Activated T-helper 1 cell treated with anti-CD3 and anti-CD28 coated beads, Interleukin-12 subunit alpha, Interleukin-12 subunit beta, Interleukin-2, Interleukin-4 antibody, amounts not matched to agents 30 ng/mL and 10 ng/mL and 1 ng/mL, durations not matched to agents 14 hours and 24 hours and 36 hours (primary cell): ENCODE measurements at places on chromosomes 13 and 19. TPM values are rescaled to one million over a fixed set of nuclear protein-coding genes. Genes with fewer than 3 reads are reported as not detected.
A peak's percentile ranks its signal among the peaks of the same experiment; 100 is the strongest.

Gene LILRA1
- not detected in 2 replicates for total RNA-seq

Gene SPRED3
- 2.2 and 2.6 TPM in 2 replicates for total RNA-seq

Gene APOE
- 0.41 and 0.42 TPM in 2 replicates for total RNA-seq

DNA sequence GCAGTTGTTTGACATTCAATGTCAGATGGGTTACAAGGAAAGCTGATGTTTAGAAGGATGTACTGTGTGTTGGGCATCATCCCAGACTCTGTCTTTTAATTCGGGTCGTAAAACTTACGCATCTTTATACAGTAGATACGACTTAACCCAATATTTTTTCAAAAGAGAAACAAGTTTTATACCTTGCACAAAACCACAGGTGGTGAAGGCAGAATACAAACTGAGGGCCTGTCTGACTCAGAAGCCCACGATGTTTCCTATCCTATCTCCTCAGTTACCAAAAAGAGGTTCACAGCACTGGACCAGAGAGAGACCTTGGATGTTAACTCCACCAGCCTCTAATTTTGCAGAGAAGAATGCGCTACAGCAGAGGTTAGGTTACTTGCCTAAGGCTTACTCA, 477.0 kb downstream of the FOXO1 start:
- H3K4me1 ChIP-seq = peaks cover 75% of the 10 kb centered on the region
- peak overlapping the region; percentile 43 for H3K4me3 ChIP-seq
- H3K27me3 ChIP-seq = no peaks in the 10 kb centered on the region
- peak overlapping the region; percentile 94 for H3K27ac ChIP-seq
- H3K36me3 ChIP-seq = peaks cover 3% of the 10 kb centered on the region

- H3K27me3 ChIP-seq = peaks cover 4% of the 10 kb centered on the region
- H3K36me3 ChIP-seq = peaks cover 2% of the 10 kb centered on the region
- peaks cover 29% of the 10 kb centered on the region for H3K4me1 ChIP-seq
- no peak for DNase-seq
- no peak overlapping the region for H3K4me3 ChIP-seq
- no peak overlapping the region for H3K27ac ChIP-seq
These were observed 134.7 kb downstream of the MIPEP start for GRCh38 chr13:23754506-23754905.

DNA sequence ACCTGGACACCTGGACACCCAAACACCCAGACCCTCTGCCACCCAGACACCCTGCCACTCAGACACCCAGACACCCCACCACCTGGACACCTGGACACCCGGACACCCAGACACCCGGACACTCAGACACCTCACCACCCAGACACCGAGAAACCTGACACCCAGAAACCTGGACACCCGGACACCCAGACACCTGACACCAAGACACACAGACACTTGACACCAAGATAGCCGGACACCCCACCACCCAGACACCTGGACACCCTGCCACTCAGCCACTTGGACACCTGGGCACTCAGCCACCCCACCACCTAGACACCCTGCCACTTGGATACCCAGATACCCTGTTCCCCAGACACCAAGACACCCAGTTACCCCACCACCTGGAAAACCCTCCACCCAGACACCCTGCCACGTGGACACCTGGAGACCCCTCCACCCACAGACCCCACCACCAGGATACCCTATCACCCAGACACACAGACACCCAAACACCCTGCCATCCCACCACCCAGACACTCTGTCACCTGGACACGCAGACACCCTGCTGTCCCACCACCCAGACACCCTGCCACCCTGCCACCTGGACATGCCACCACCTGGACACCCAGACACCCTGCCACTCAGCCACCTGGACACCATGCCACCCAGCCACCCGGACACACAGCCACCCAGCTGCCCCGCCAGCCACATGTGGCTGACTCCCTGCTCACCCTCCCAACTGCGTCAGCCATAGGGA, 17.4 kb downstream of the C19orf12 start:
- peaks cover 6% of the 10 kb centered on the region for H3K36me3 ChIP-seq
- H3K4me3 ChIP-seq = no peak overlapping the region
- H3K27ac ChIP-seq = peak overlapping the region; percentile 40
- H3K4me1 ChIP-seq = peaks cover 8% of the 10 kb centered on the region
- DNase-seq = no peak

- H3K4me3 ChIP-seq = no peak overlapping the region
- H3K36me3 ChIP-seq = peaks cover 29% of the 10 kb centered on the region
- H3K27me3 ChIP-seq = peaks cover 3% of the 10 kb centered on the region
- H3K4me1 ChIP-seq = peaks cover 21% of the 10 kb centered on the region
- DNase-seq = no peak
These were observed 6.2 kb downstream of the PEAK3 start for GRCh38 chr19:2275588-2276428.

- peaks cover 2% of the 10 kb centered on the region for H3K27me3 ChIP-seq
- no peaks in the 10 kb centered on the region for H3K4me1 ChIP-seq
- H3K27ac ChIP-seq = no peak overlapping the region
- H3K36me3 ChIP-seq = no peaks in the 10 kb centered on the region
These were observed 21.1 kb downstream of the PRR36 start for GRCh38 chr19:7852851-7853769.

DNA sequence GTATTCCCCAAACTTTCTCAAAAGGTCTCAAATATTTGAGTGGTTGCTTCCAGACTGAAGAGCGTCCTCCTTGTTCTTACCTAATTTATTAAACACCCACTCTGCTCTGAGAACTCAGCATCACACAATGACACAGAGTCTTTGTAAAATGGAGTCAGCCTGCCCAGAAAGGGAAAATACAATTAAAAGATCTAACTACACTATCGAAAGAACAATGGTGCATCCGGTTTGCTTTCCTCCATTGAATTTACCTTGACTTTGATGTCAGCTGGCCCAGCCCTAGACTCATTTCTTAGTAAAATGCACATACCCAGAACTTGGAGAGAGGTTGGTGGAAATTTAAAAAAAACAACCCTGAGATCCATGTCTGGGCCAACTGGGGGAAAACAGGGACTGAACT, 120.7 kb upstream of the SERP2 start:
- no peak overlapping the region for H3K27ac ChIP-seq
- no peaks in the 10 kb centered on the region for H3K4me1 ChIP-seq
- peaks cover 2% of the 10 kb centered on the region for H3K36me3 ChIP-seq
- H3K4me3 ChIP-seq = no peak overlapping the region

- peaks cover 13% of the 10 kb centered on the region for H3K36me3 ChIP-seq
- H3K4me3 ChIP-seq = peak within 1 kb of the TSS; percentile 94
- peaks cover 47% of the 10 kb centered on the region for H3K4me1 ChIP-seq
- peaks cover 3% of the 10 kb centered on the region for H3K27me3 ChIP-seq
These were observed at the start of gene FBL for GRCh38 chr19:39845933-39846677. Gene FBL, minus strand, starts transcription at chr19:39846379. Its CDS starts 79 bp downstream, at chr19:39846300.

DNA sequence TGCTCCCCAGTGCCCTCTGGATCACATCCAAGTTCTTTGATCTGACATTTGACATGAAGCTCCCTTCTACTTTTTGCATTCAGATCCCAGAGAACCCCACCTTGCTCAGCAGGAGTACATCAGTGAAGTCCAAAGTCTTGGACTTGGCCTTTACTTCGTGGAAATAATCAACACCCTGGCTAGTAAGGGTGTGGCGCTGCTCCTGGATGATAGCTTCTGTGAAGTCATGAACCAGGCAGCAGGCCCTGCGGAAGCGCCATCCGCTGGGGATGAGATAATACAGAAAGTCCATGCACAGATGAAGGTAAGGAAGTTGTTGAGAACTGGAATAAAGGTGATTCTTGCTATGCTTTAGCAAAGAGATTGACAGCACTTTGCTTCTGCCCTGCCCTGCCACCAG, 43.2 kb downstream of the OR10H4 start:
- peaks cover 15% of the 10 kb centered on the region for H3K27me3 ChIP-seq
- no peaks in the 10 kb centered on the region for H3K4me1 ChIP-seq
- no peak overlapping the region for H3K27ac ChIP-seq
- DNase-seq = no peak

GRCh38 chr13:35481777-35482176, 5.3 kb upstream of the MAB21L1 start:
- H3K36me3 ChIP-seq = no peaks in the 10 kb centered on the region
- no peak overlapping the region for H3K4me3 ChIP-seq
- H3K27me3 ChIP-seq = peaks cover 33% of the 10 kb centered on the region
- H3K27ac ChIP-seq = no peak overlapping the region
- H3K4me1 ChIP-seq = peaks cover 5% of the 10 kb centered on the region
